ENCODE measurements at places on chromosomes 6 and 20.

GRCh38 chr6:73079978-73080377 is 145.3 kb downstream of the KHDC1L start:
- no peak for DNase-seq

GRCh38 chr6:34791164-34791700 is 651 bp upstream of the BLTP3A start:
- peak; percentile 47 for DNase-seq

- no peak for DNase-seq
Observed at GRCh38 chr20:766906-767305, 1.4 kb downstream of the SLC52A3 start.

GRCh38 chr20:25300496-25301170 is 52.7 kb downstream of the PYGB start:
- DNase-seq, result no peak

- DNase-seq, result no peak
Observed at GRCh38 chr6:32462609-32463008, 22.9 kb downstream of the HLA-DRA start.

DNA sequence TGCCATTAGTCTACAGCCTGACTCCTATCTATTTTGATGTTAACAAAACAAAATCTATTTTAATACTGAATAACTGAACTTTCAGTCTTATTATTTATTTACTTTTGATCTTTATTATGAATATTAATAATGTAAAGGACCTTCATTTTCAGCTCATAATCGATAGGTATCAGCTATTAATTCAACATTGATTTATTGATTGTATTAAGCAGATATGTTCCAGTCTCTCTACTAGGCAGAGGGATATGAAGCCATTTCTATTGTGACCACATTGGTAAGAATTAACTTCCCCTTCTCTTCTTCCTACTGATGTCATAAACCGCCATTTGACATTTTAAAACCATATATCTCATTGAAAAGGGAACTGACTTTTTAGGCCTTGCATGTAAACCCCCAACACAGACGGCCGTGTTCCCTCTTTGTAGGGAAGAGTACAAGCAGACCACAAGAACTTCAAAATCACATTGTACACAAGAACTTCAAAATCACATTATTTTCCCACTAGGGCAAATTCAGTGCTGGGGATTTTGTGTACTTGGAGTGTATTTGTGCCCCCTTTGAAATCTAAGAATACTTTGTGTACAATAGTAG is 69.5 kb upstream of the FABP7 start:
- DNase-seq, result no peak

GRCh38 chr6:28884423-28885131 is 39.2 kb downstream of the TRIM27 start:
- DNase-seq, result no peak

GRCh38 chr6:71126506-71126905 is 162.1 kb upstream of the OGFRL1 start:
- DNase-seq, result peak; percentile 45

DNA sequence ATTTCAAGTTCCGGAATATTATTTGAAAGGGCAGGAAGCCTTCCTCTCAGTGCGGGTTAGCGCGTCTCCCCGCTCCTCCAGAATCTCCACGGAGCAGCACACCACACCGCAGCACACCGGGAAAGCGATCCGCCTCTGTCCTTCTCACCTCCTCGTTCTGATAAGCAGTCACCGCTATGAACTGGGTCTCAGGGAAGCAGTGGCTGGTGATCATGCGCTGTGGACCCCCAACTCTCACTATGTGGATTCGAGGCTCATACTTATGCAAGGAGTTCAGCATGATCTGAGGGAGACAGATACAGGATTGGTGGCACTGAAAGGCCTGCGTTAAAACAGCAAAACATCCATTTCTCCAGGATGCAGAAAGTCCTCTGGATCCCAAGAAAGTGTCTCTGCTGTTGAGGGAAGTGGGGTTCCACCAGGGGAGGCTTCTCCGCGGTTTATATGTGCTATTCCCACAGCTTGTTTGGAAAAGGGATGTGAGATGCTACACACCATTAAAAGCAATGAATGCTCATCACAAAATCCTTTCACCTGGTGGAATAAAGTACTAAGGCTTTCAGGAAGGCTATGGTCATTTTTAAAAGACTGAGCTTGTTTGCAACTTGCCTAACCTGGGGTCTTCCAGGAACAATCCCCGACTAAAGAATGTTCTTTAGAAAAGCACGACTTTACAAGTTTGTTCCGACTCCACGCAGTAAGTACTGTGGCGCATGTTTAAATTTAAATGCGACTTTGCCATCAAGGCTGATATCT is 1.9 kb downstream of the TBXT start:
- no peak for DNase-seq

DNA sequence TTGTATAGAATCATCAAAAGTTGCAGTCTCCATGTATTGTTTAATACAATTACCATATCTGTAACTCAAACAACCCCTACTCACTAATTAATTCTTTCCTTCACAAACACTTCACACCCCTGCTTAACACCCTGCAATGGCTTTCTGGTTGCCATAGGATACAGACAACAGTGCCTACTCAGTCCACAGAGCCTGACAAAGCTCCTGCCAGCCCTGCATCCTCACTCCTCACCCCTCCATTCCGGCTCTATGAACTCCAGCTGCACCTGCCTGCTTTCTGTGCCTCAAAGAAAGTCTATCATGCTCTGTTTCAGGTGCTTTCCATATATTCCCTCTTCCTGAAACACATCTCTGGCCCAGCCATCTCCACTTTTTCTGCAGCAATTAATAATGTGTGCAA is 253.4 kb downstream of the HACE1 start:
- no peak for DNase-seq

DNA sequence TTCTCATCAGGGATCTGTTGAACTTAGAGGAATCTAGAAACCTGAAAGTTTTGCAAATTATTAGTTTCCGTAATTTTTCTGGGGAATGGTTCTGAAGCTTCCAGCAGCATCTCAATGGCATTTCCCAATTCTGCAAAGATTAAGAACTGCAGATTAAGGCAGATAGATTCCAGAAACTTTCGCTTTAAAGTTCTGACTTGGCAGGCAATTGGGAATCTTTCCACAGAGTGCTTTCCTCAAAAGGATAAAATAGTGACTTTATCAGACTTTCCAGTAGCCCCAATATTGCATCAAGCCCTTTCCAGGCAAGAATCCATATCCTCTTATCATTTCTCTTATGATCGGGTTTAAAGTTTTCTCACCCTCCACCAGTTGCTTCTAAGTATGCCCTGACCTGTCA is 261.1 kb downstream of the FNDC1 start:
- DNase-seq, result no peak

GRCh38 chr6:30964075-30964474 is 19.4 kb upstream of the MUC21 start:
- no peak for DNase-seq

GRCh38 chr6:23601811-23602345 is 524.1 kb upstream of the NRSN1 start:
- DNase-seq, result no peak

DNA sequence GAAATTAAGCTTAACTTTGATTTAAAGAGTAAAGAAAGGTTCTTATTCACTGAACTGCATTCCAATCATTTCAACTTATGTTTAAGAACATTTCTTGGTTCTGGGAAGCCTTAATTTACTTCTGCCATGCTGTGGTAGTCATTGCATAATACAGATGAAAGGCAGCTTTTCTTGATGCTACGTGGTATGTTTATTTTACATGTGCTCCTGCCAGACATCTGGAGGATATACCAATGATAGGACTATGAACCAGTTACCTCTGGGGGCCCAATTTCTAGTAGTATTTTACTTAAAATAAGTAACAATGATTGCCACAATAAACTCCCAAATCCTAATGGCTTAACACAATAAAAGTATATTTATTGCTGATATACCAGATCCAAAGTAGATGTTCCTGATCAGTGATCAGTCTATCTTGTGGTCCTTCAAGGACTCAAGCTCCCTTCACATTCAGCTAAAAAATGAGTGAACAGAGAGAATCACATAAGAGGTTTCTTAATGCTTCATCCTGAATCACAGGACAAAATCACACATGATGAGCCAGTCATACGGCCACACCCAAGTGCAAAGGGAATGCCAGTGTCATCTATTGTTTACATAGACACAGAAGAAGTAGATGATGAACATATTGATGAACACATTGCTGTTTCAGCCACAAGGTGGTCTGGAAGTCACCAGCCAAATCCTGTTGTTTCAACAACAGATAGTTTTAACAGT is 56.5 kb upstream of the CCN2 start:
- peak; percentile 1 for DNase-seq

DNA sequence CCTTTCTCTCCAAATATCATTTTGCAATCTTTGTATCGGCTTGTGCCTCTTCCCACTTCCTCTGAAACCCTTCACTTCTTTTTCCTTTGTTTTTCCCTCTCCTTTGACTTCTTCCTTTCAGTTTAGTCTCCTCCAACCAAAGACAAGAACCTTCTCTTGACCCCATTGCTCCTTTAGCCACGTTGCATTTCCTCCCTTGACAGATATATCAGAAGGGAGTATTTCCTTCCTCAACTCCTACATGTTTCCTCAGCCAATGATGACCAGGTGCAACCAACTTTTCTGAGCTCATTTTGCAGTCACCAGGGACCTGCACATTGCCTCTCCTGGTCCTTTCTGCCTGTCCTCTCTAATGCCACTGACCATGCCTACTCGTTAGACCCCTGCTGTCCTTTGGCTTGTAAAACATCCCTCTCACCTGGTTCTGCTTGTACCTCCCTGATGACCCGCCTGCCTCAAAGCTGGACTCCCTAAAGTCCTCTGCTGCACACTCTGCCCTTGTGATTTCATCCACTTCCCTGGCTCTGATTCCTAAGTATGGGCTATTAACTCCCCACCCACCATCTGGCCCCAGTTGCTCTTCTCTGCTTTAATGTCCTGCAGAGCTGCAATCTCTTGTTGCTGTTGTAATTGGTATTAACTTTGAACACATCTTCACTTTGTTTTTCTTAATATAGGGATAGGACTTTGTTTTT is 27.4 kb downstream of the SLC22A16 start:
- DNase-seq, result no peak

DNA sequence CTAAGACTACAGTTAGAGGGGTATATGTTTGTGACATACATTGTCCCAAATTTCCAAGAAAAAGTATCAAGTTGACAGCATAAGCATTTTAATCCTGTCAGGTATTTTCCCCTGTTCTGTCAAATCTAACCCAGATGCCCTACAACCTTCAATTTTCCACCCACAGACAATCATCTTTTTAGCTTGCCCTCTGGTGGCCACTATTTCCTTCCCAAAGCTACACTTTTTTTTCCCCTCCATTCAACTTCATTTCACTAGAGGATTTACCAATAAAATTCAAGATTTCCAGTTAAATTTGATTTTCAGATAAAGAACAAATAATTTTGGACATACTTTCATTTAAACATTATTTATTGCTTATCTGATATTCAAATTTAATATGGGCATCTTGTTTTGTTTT is 286.6 kb downstream of the TENT5A start:
- no peak for DNase-seq

- DNase-seq, result no peak
Observed at GRCh38 chr20:45893831-45894230, 2.7 kb downstream of the CTSA start.

GRCh38 chr6:74491844-74492374 is 713.9 kb downstream of the COL12A1 start:
- no peak for DNase-seq

DNA sequence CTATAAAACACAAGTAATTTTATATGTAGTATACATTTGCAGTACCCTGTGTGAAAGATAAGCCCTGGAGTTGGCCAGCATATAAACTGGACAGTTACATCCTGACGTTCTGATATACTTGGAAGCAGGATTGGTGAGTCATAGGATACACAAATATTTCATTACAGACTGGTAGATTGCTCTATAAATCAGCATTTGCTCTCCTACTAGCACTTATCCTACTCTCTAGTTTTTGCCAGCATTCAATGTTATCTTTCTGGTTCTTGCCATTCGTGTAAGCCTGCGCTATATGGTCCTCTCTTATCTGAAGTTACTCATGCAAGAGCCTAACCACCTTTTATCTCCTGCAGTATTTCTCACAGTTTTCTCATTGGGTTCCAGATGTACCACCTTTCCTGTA is 680.2 kb upstream of the MMS22L start:
- no peak for DNase-seq

DNA sequence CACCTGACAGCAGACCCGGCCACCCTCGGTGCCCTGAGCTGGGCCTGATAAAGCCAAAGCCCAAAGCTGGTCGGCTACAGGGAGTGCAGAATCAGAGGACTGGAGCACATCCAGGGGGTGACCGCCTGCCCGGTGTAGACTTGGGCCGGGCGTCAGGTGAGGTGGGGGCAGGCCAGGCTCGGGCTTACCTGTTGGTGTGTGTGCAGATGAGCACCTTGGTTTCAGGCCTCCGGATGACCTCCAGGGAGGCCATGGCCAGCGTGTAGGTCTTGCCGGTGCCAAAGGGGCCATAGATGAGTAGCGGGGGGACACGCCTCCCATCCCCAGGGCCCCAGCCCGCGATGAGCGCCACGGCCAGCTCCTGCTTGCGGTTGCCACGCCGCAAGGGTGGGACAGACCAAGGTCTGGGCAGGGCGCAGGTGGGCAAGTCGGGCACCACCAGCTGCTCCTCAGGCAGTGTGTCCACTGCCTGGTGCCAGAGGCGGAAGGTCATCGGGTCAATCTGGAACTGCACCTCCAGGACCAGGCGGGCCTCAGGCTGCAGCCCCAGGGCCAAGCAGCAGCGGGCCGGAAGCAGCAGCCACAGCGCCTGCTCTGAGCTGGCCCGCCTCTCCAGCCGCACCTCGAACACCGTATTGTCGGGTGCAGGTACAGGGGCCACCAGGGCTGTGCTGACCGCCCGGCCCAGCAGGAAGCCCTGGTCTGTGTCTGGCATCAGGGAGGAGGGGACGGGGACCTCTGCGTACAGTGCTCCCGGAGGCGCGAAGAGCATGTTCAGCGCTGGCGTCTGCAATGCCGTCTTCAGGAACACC is 5.7 kb downstream of the HELZ2 start:
- no peak for DNase-seq

GRCh38 chr6:148285205-148285604 is 57.4 kb upstream of the SASH1 start:
- DNase-seq, result no peak

- no peak for DNase-seq
Observed at GRCh38 chr6:113361014-113361645, 496.0 kb upstream of the MARCKS start.

GRCh38 chr20:37392441-37393195 is 46.7 kb downstream of the SRC start:
- DNase-seq, result no peak
